Activated CD4-positive, alpha-beta memory T cell treated with anti-CD3 and anti-CD28 coated beads, Interleukin-2, amount 10 ng/mL, durations not matched to agents 7 days and 5 days (primary cell): ENCODE measurements at places on chromosomes 16 and 17. TPM values are rescaled to one million over a fixed set of nuclear protein-coding genes. Genes with fewer than 3 reads are reported as not detected.

The ACSM2A gene
- total RNA-seq: not detected

The MILR1 gene
- total RNA-seq: 0.80 TPM

The KRT25 gene
- not detected for total RNA-seq

The GRAP gene
- total RNA-seq: 16.1 TPM

DNA sequence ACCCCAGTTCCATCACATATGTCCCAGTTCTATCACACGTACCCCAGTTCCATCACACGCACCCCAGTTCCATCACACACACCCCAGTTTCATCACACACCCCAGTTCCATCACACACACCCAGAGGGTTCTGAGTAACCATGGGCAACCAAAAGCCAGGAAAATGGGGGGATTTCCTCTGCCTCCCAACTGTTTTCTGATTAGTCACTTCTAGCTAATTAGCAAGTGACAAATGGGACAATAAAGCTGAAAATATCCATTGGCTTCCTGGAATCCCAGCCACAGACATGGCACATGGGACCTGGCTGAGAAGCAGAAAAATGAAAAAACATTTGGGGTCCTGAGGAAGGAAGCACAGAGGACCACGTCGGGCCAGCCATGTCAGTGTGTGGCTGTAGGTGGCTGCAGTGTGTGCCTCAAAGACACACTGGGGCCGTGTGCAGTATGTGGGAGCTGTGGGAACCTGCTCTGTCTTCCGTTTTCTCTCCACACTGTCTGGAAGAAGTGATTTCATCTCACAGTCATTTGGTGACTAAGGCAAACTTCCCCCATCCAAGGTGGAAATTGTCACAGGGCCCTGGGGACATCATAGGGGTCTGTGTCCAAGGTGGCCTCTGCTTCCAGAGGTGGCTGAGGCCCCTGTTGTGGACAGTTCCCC lies 106.7 kb downstream of the CMIP start:
- peak; percentile 20 for DNase-seq

DNA sequence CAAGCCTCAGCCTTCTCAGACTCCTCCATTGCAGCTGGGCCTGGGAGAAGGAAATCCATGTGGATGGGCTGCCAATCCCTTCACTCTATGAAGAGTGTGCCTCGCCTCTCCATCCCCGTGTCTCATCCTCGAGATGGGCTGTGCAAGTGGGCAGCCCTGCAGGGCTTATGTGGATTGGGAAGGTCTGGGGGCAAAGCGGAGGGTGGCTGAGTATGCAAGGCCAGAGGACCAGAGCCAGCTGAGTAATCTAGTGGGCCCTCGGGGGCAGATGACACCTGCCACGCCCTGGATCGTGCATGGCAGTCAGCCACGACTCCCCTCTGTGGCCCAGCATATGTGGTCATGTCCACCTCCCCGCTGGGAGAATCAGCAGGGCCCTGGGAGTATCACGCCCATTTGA lies 78.9 kb downstream of the IRX5 start:
- DNase-seq: no peak

- peak; percentile 44 for DNase-seq
Measured at GRCh38 chr16:30491744-30492308, 19.3 kb downstream of the ITGAL start.

DNA sequence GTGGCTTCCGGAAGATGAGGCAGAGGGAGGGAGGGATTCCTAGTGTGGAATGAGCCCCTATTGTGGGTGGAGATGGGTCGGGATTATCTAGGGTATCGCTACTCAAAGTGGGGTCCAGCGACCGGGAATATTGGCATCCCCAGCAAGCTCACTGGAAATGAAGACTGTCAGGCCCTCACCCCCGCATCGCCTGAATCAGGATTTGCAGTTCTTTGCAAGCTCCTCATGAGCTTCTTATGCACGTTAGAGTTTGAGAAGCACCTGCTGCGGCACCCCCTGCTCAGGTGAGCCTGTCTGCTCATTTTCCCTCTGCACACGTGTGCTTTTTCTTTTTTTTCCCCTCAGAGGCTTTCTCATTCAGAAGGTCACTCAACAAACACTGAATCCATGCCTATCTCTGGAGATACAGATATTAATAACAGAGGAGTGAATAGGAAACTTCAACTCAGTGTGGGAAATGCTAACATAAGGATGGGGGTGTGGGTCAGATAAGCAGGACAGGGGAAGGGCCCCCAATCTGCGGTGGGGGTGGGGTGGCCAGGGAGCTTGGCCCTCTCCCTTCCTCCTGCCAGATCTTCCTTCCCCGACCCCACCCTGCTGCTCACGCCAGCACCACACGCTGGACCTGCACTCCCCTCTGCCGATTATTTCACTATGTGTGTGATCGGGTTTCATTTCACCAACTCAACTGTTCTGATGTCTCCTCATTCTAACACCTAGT lies 67.7 kb upstream of the NFAT5 start:
- DNase-seq: no peak

DNA sequence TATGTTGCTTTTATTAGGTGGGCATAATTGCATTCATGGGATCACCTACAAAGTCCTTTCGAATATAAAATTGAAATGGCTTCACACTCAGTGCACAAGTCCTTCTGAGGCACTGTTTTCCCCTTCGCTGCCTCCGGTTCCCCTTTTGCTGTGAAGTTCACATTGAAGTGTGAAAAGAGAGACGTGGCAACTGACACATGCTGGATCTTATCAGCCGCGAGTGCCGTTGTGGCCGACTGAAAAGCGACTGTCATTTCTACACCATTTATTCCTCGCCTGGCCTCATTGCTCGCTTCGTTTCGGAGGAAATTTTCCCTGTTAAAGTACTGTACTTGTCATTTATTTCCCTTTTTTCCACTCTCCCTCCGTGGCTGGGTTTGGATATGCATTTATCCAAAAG lies 423.5 kb downstream of the MAF start:
- DNase-seq: no peak
